ENCODE measurements at places on chromosomes 7 and 10.

DNA sequence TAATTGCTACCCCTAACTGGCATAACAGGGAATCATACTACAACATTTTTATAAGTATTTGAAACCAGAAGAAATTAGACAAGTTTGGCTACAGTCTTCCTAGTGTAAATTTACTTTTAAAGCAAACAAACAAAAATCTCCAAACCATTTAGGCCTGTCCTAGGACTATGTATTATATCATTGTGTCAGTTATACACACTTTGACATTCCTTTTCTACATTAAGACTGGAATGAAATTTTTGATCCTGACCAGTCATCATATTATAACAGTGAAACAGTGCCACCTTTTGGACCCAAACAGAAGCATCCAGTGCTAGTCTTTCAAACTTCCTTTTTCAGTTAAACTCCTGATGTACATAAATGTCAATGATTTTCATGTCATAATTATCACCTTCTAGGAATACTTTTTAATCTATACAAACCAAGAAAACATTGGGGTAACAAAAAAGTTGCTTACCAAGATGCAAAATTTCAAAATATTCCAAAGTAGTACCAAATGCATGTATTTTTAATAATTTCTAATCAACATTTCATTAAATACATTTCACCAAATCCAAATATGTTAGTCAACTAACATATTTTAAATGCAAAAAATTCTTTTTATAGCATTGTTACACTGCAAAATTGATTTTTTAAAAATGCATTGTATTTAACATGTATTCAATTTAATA, 75.7 kb downstream of the IMMP2L start:
- DNase-seq = no peak

DNA sequence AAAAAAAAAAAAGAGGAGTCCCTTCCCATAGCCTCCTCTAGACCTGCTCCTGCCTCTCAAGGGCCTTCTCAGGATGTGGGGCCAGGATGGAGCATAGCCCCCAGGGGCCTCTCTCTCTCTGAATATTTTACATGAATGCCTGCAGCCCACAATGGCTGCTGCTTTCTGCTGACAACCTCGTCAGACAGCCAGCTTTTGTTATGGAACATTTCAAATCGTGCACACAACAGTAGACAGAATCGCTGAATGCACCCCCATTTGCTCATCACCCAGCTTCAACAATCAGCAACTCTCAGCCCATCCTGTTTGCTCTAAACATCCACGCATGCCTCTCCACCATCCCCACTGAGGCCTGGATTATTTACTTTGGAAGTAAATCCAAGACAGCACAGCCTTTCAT, 5.4 kb downstream of the PLAC9 start:
- DNase-seq = no peak

DNA sequence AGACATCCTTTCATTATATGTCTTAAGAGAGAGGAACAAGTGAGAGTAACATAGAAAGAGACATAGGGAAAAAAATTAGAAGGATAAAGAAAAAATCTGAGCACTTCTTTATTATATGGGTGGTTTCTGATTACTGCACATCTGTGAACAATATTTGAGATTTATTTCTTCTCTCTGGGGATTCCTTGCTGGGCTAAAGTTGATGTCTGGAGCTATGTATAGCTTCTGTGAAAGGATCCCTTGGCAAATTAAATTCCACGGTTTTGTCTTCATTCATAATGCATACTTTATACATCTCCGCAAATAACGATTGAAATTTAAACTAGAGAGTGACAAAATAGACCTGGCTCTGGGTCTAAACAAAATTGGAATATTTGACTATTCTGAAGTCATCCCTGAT, 232.2 kb upstream of the CTBP2 start:
- no peak for DNase-seq

- DNase-seq = no peak
Observed at GRCh38 chr10:26628395-26628794, 69.1 kb upstream of the PDSS1 start.

DNA sequence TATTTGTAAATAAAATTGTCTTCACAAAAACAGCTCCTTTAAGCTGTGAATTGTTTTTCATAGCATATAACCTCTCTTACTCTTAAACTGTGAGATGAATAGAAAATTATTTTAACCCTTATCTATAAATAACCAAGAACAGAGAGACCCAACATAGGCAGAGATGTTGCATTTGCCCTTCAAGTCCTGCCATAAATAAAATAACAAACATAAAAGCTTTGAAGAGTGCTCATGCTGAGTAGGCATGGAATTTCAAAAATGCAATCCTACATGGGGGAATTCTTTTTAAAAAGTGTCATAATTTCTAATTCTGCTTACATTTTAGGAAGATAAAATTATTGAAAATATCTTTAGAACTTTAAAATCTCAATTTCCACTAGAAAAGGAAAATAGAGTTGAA, 124.1 kb upstream of the FERD3L start:
- no peak for DNase-seq

GRCh38 chr7:2151801-2152612, 80.7 kb downstream of the MAD1L1 start:
- no peak for DNase-seq

- no peak for DNase-seq
Observed at GRCh38 chr10:95122736-95123135, 53.4 kb upstream of the CYP2C8 start.

DNA sequence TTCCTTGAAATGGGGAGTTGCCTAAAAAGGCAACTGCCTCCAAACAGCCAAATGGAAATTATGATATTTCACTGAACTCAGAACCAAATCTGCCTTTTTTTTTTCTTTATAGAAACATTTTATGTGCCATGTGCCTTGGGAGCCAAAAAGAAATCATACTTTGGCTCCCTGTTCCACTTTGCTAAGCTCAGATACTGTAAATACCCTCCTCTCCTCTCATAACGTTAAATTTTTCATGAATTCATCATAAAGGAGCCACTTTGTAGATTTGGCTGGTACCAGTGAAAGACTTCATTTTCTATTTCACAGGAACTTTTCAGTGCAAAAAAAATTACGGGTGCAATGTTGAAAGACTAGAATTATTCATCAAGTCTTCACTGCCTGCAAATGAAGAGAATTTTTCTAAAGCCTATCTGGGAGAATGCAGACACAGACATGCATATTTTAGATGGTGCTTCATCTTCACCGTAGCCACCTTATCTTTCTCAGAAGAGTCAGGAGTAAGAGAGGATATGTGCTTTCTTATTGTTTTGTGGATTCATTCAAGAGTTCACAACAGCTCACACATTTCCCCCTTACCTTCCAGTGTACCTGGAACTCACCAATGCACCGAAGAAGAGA, 742.3 kb upstream of the GALNT17 start:
- no peak for DNase-seq

DNA sequence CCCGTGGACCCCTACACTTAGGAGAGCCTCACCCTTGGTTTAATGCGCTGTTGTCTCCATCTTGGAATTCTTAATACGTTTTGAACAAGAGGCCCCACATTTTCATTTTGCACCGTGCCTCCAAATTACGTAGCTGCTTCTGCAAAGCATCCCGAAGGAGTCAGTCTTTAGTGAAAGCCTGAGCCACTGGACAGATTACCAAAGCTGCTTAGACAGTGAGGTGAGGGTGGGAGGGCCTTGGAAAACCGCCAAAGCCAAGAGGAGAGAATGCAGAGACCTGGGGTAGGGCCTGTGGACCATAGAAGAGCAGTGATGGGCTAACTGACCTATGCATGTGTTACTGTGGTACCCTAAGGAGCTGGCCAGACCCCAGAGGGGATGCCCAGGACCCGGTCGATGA, 4.2 kb upstream of the TCAF1 start:
- no peak for DNase-seq

GRCh38 chr10:42984761-42985325, 92.0 kb upstream of the RET start:
- DNase-seq = no peak

DNA sequence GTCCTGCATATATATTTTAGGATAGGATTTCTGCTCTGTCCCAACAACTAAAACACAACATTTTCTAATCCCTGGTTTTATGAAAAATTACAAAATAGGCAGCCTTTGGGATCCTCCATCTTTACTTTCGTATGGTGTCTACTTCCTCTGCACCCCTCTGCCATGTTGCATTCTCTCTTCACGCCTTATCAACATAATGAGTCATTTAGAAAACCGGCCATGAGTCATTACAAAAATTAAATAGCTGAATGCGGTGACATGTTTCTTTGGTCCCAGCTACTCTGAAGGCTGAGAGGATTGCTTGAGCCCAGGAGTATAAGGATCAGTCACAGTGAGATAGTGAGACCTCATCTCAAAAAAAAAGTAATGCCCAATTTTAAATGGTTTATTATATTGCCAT, 148.1 kb upstream of the CELF2 start:
- DNase-seq = no peak

GRCh38 chr7:50448823-50449222, 1.3 kb downstream of the FIGNL1 start:
- no peak for DNase-seq

DNA sequence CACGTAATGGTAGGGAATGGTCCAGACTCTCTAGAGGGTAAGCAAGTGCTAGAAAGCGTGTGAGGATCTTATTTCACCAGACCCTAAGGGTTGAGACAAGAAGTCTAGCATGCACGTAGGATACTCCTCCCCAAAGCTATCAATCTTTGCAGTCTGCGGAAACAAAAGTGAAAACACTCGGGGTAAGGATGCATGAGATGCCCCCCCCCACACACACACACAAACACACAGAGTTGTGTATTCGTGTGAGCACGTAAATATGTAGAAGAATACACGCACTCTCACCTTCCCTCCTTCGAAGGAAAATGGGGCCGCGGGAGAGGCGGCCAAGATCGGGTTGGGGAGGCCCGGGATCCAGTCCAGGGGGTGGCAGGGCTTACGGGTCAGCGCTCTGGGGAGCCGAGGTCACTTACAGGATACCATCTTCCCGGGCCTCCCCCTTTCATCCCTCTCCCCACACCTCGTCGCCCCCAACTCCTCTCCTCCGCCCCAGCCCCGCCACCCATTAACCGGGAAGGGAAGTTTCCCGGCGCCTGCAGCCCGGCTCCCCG, 455 bp downstream of the CUL2 start:
- DNase-seq = no peak

GRCh38 chr10:89992575-89992974, 291.2 kb downstream of the KIF20B start:
- no peak for DNase-seq

DNA sequence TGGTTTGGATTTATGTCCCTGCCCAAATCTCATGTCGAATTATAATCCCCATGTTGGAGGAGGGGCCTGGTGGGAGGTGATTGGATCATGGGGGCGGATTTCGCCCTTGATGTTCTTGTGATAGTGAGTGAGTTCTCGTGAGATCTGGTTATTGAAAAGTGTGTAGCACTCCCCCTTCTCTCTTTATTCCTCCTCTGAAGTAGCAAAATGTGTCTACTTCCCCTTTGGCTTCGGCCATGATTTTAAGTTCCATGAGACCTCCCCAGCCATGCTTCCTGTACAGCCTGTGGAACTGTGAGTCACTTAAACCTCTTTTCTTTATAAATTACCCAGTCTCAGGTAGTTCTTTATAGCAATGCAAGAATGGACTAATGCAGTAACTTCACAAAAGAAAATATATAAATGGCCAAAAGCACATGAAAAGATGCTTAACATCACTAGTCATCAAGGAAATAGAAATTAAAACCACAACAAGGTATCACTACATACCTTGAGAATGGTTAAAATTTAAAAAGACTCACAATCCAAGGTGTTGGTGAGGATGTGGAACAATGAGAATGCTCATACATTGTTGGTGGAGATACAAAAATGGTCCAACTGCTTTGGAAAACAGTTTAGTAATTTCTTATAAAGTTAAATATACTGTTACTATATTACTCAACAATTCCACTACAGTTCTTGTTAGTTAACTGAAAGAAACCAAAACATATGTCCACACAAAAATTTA, 218.7 kb downstream of the SNX10 start:
- no peak for DNase-seq

GRCh38 chr7:36440880-36441279, 51.2 kb downstream of the ANLN start:
- no peak for DNase-seq

- DNase-seq = no peak
Observed at GRCh38 chr7:38217672-38218071, 39.6 kb downstream of the STARD3NL start.

GRCh38 chr10:114498413-114499111, 94.3 kb upstream of the AFAP1L2 start:
- no peak for DNase-seq

GRCh38 chr7:5519515-5519928, 95.9 kb upstream of the TNRC18 start:
- no peak for DNase-seq

DNA sequence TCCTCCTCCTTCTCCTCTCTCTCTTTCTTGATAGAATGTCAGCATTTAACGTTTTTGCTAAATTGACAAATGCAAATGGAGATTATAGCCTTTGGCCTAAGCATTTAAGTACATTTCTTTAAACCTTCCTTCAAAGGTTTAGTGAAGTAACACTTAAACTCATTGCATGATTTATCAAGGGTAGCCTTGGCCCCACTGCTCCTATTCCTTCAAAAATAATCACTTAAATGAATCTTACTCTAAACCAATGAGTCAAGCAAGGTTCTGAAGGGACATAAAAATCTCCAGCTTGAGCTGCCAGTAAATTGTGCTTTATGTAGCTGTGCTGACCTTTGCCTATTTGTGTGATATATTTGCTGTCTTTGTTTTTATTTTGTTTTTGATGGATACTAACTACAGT, 358.5 kb upstream of the AKR1E2 start:
- DNase-seq = no peak

- no peak for DNase-seq
Observed at GRCh38 chr7:143979359-143979758, 20.8 kb upstream of the OR6B1 start.

- DNase-seq = no peak
Observed at GRCh38 chr10:20313665-20314064, 497.4 kb downstream of the PLXDC2 start.

- DNase-seq = no peak
Observed at GRCh38 chr10:35466170-35466569, 129.9 kb downstream of the CCNY start.

GRCh38 chr10:123896246-123896927, 4.8 kb upstream of the CPXM2 start:
- DNase-seq = no peak

DNA sequence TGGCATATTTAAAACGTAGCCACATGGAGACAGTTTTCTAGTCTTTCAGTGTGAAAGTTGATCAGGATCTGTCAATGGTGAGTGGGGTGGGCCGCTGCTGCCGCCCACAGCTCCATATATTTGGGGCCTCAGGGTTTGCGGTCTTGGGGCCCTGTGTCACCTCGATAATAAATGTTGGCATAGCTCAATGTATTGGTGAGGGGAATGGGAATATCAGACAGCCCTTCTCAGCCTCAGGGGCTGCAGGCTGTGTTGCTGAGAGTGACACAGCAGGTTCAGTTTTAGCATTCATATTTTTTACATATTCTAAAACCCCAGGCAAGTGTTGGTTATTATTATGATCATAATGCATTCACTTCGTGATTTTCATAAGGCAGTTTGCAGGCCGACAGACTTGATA, 5.3 kb downstream of the CDH23 start:
- no peak for DNase-seq

- no peak for DNase-seq
Observed at GRCh38 chr10:45006276-45007030, 5.7 kb downstream of the ZNF22 start.

Data from stimulated activated CD8-positive, alpha-beta memory T cell treated with anti-CD3 and anti-CD28 coated beads, Interleukin-4, amount 100 ng/mL, for 1 hour (primary cell).